ENCODE measurements at places on chromosomes 7 and 10.

- DNase-seq: no peak
These were observed 136.6 kb downstream of the ARID5B start for GRCh38 chr10:62037890-62038608.

DNA sequence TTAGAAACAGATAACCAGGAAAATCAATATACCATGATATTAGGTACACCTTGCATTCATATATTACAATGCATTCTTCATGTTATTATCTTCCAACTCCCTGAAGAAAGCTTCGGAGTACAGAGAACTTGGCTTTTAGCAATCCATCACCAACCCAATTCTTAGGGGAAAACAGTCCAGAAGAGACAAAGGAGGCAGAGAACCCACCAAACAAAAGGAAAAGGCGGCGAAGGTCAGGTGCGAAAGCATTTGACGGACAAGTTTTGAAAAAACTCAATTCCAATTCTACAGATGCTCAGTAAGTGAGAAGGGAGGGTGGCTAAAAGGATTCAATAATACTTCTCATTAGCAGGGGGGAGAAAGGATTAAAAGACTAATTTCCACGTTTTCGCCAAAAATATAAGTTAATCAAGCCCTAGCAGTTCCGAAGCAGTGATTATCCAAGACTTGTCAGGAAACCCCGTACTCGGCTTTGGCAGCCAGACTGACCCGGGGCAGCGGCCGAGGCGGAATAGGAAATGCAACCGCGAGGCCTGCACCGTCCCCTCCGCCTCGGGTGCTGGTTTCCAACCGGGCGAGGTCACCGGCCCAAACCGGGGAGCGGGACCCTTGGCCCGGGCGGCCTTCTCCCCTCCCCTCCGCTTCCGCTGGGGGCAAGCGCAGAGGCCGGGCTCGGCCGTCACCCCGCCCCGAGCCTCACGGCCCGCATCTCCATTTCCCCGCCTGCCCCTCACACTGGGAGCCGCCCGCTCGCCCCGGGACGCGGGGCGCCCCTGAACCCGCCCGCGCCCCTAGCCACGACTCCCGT lies 747 bp downstream of the GDI2 start:
- peak; percentile 32 for DNase-seq

GRCh38 chr10:131203456-131204357 lies 107.8 kb downstream of the TCERG1L start:
- DNase-seq: no peak

GRCh38 chr7:99120916-99121315 lies 23.0 kb downstream of the SMURF1 start:
- no peak for DNase-seq

- no peak for DNase-seq
These were observed 87.4 kb upstream of the ZMIZ1 start for GRCh38 chr10:78981257-78981969.

DNA sequence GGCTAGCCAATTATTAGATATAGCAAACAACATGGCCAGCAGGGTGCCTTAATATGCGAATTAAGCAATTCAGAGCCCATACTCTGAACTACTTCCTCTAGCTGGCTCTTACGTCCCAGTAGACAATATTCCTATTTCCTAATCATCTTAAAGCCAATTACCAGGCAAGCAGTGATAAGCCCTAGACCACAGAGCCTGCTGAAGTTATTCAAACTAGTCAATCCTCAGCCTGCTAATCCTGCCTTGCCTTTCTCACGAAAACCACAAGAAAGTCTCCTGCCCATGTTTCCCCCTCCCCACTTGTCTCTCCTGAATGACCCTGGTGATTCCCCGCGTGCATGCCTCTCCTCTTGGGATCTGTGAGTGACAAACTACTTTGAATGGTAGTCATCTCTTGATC lies 86.8 kb upstream of the CACNA2D1 start:
- DNase-seq: no peak

DNA sequence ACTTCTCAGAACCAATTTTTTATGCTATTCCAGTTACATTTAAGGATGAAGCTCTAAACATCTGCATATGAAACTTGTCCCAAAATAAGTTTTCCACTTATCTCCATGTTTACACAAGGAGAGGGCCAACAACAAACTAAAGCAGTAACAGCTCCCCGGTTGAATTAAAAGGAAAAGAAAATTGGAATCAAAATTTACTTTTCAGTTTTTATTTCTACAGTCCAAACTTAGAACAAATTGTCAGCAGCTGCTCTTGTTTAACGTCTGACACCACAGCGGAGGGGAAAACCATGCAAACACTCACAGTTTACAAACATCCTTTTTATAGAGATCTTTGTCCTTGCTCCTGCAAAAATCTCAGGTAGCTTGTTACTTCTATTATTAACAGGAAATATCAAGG lies 101.3 kb downstream of the COL28A1 start:
- DNase-seq: no peak

- DNase-seq: no peak
These were observed 81.5 kb downstream of the DNAH11 start for GRCh38 chr7:21624320-21624719.

DNA sequence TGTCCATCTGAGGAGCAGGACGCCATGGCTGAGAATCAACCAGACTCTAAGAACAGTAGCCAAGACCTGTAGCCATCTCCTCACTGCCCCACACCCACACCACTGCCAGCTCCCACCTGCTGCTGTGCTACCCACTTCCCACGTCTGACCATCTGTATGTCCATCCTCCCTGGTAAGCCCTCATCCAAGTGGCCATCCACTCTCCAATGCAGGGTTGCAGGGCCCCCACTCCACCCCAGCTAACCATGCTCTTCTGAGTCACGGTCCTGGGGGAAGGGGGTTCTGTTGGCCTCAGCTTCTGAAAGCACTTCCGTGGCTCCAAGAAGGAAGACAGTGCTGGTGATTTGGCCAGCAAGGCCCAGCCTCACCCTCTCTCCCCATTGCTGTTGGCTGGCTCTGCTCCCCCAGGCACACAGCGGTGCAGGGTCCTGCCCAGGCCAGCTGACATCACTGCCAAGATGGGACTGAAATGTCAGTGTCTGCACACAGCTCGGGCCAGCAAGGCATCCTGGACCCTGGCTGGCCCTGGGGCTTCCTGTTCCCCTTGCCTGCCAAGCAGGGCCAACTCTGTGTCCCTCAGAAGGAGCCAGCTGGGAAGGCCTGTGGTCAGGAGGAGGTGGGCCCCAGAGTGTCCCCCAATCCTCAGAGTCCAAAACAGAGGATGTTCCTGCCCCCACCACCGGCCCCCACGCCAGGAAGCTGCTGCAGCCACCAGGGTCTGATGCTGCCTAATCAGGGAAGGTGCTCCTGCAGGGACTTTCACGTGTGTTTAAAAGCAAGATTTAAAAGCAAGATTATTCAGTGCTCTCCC lies 17.5 kb downstream of the RASGEF1A start:
- peak; percentile 1 for DNase-seq

GRCh38 chr7:153432063-153432462 lies 620.1 kb upstream of the DPP6 start:
- DNase-seq: no peak
